ENCODE measurements at places on chromosomes 6 and 20.

- no peak for DNase-seq
Observed at GRCh38 chr6:116514111-116514510, 2.7 kb downstream of the CALHM5 start.

DNA sequence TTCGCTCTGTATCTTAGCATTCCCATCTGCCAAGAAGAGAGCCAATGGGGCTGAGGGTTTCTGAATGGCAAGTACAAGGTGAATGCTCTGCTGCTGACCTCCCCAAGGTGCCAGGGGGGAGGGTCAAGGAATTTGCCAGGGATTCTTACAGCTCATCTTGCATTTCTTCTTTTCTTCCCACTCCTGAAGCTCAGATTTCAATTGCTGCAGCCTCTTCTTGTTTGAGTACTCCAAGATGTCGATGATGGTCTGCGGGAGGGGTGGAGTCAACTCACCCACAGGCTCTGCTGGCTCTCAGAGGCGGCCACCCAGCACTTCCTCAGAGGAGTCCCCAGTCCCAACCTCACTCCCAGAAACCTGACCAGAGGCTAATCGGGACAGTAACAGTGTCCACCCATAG is 12.4 kb downstream of the C20orf96 start:
- DNase-seq: no peak

- no peak for DNase-seq
Observed at GRCh38 chr6:114419175-114419574, 76.4 kb upstream of the HS3ST5 start.

- no peak for DNase-seq
Observed at GRCh38 chr6:71887006-71887743, 825 bp downstream of the RIMS1 start.

GRCh38 chr20:31674895-31675827 is 37.4 kb downstream of the COX4I2 start:
- peak; percentile 57 for DNase-seq

GRCh38 chr20:36542516-36543183 is 1.3 kb downstream of the MYL9 start:
- DNase-seq: no peak

DNA sequence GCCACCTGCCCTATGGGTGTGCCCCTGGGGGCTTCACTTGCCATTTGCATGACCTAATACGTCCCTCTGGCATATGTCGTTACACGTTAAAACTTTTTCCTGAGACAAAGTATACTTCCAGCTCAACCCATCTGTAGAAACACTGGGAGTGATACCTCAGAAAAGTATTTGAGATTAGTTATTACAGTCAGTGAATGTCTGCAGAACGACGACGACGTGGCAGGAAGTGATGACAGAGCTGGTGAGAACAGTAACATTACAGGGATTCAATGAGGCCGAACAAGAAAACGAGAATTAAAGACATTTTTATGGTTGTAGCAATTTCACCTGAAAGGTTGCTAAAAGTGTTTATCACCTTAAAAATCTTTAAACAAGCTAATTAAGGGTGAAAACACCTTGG is 40.2 kb downstream of the SASH1 start:
- no peak for DNase-seq

- DNase-seq: no peak
Observed at GRCh38 chr20:49765846-49766541, 46.6 kb upstream of the SLC9A8 start.

- DNase-seq: no peak
Observed at GRCh38 chr6:26358511-26358981, 6.5 kb upstream of the BTN3A2 start.

- DNase-seq: no peak
Observed at GRCh38 chr20:60338556-60338955, 380.3 kb downstream of the CDH26 start.

DNA sequence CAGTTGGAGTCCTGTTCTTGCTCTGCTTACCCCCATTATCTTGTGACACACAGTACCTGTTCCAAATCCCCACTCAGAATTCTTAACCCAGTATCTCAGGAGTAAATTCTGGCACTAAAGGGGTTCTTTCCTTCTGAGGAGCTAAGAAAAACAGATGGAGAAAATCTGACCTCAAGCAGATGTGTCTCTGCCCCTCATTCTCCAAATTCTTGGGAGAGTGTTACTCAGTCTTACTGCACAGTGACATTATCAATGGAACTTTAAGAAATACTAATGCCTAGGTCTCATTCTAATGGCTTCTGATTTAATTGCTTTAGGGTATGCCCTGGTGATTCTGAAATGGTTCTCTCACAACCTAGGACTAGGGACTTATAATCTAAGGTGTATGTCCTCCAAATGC is 40.6 kb upstream of the PTPRK start:
- DNase-seq: no peak

GRCh38 chr6:150202404-150202803 is 59.6 kb downstream of the PPP1R14C start:
- DNase-seq: no peak

DNA sequence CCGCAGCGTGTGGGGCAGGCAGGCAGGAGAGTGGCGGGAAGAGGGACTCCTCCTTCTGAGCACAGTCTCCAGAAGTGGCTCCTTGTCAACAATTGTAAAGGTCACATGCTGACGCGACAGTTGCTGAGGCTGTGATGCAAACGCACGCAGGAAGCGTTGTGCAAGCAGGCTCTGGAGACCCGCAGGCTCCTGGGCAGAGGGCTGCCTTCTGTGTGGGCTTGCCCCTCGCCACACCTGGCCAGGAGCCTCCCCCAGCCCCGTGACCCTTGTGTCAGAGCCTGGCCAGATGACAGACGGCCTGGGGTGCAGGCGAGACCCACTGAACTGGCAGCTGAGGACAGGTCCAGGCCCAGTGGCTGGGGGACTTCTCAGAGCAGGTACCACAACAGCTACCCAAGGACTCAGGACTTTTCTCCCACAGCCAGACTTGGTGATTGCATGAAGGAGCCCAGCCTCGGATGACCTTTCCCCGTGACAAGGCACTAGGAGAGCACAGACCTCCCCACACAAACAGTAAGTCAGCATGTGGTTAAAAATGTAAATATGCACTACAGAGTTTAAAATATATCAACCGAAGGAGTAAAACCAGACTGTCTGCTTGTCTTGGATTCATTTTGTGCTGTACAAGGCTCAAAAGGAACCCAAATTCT is 222.1 kb upstream of the RREB1 start:
- DNase-seq: no peak

GRCh38 chr6:161956082-161956481 is 682.2 kb upstream of the AGPAT4 start:
- no peak for DNase-seq

DNA sequence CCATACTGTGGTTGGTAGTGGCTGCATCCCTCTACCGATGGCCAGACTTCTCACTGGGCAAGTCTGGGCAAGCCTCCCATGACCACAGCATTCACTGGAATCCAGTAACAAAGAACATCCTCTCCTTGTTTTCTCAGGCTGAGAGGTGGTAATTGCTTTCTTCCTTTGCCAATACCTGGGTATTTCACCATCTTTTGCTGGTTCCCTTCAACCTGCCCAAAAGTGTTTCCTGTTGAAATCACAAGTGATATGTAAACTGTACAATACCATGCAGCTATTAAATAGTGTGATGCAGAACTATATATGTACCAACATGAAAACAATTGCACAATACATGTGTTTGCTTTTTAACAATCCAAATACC is at the start of gene PTCHD4:
PTCHD4 (minus strand) TSS at position 55 of the 364 bp plus-strand sequence. CDS start 42,240 bp downstream, outside the sequence.
- DNase-seq: no peak

GRCh38 chr6:162377735-162378134 is 349.8 kb downstream of the PRKN start:
- no peak for DNase-seq

- DNase-seq: peak; percentile 11
Observed at GRCh38 chr6:147285087-147285855, 81.1 kb downstream of the STXBP5 start.

DNA sequence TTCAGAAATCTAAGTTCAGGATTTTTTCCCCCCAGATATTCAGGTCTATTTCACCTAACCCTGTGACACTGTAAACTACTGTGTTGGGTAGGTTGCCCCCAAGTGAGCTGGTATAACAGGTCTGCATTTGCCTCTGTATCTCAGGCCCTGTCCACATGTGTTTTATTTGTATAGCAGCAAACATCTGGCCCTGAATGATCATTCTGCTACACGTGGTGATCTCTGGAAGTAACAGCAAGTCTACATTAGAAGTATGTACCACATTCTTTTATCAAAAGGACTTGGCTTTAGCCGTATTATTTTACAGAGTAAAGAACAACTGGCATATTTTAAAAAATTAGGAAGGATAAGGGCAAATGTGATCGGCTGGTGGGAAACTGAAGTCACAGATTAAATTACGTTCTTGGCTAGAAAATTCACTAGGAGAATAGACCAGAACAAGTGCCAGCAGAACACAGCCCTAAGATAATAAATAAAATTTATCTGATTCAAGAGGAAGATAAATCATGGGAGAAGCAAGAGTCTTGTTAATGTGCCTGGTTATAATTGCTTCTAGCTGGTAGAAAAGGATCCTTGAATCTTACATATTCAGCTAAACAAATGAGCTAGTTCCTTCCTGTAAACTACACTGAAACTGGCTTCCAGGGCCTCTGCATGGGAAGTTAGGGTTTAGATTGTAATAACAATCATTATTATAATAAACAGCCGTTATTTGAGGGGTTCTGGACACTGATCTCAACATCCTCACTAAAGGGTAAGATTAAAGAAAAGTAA is 192.1 kb downstream of the SAMD5 start:
- no peak for DNase-seq

- no peak for DNase-seq
Observed at GRCh38 chr6:7219310-7219709, 93.7 kb downstream of the SSR1 start.

- no peak for DNase-seq
Observed at GRCh38 chr6:86942769-86943516, 5.6 kb downstream of the HTR1E start.

DNA sequence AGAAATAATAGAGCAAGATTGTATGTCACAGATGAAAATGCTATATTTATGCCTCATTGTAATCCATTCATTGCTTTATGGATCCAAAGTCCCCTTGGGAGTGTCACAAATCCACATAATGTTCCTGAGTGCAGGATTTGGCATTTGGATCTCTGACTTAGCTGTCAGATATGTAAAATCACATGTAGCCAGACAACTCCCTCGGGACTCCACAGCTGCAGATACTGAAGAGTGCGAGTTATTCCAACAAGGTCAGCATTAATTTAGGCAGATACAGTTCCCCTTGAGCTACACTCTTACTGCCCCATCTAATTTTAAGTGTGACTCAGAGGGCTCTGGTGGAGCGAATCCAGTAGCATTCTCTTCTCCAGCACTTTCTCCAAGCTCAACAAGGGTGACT is 433.2 kb downstream of the CD83 start:
- DNase-seq: no peak

DNA sequence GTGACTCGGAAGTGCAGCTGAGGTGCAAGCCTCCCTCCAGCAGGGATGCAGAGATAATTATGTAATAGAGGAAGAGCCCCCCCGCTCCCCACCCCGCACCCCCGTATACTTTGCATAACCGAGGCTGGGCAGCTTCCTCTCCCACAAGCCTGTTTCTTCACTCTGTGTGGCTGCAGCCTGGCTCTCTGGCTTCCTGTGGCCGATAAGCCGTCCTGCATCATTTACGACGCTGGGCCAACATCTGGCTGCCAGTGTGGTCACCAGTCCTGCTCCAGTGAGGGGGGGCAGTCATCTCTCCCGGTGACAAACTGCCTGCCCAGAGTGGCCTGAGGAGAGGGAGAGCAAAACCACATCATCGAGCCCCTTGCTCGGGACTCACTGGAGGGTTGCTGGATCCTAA is 59.2 kb downstream of the RBM38 start:
- no peak for DNase-seq

GRCh38 chr6:105136431-105137350 is 43.1 kb downstream of the POPDC3 start:
- DNase-seq: no peak

DNA sequence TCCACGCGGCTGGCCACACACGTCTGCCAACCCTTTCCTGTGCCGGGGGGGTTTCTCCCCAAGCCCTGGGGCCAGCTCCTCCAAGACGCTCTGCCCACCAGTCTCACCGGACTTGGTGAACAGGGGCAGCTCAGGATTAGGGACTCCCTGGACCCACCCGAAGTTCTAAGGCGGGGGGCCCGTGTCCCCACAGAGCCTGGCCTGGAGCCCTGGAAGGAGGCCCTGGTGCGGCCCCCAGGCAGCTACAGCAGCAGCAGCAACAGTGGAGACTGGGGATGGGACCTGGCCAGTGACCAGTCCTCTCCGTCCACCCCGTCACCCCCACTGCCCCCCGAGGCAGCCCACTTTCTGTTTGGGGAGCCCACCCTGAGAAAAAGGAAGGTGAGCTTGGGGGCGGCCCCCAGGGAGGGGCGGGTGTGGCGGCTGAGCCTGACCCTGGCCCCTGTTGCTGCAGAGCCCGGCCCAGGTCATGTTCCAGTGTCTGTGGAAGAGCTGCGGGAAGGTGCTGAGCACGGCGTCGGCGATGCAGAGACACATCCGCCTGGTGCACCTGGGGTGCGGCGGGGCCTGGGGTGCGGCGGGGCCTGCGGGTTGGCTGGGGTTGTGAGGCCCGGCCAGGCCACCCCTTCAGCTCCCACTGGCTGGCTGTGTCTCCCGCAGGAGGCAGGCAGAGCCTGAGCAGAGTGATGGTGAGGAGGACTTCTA is 2.3 kb downstream of the SLC2A4RG start:
- DNase-seq: no peak

- no peak for DNase-seq
Observed at GRCh38 chr6:36720251-36721141, 22.9 kb downstream of the RAB44 start.

DNA sequence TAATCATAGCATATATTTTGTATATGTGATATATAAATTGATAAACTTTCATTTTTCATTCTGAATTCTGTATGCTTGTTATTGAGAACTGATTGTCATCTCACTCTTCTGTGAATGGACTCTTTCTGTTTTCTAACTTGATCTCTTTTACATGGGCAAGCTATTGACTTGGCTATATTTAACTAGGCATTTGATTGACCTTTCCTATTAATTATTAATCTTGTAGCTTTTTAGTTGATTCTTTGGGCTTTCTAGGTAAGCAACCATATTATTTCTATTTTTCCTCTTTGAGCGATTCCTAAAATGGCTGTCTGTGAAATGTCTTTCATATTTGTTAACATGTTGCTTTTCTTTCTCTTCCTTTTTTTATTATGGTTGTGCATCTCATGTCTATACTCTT is 347.1 kb downstream of the CDKAL1 start:
- no peak for DNase-seq

- DNase-seq: no peak
Observed at GRCh38 chr6:55729665-55730064, 145.7 kb downstream of the BMP5 start.
